HTR-8/SVneo (cell line): ENCODE measurements at places on chromosomes 1 and 21.
A peak's percentile ranks its signal among the peaks of the same experiment; 100 is the strongest.

DNA sequence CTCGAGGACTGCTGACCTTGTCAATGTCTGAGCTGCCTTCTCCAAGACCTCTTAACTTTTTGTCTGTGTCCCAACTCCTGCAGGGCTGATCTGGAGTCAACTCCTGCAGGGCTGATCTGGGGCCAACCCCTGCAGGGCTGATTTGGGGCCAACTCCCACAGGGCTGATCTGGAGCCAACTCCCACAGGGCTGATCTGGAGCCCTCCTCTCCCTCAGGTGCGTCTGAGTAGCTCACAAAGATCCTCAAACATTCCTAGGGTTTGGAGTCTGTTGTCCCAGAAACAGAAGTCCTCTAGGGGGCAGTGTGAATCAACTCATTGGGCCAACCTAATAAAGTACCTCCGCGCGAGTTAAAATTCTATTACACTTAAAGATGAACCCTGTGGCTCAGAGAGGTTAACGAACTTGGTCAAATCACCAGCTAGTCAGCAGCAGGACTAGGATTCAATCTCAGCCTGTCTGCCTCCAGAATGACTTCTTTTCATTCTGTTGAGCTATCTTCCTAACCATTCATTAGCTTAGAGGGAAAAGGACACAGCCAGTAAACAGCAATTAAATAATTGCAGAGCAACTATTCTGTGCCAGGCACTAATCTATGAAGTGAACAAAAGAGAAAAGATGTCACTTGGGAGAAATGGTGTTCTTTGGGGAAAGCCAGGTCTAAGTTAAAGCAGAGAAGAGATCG lies 17.2 kb upstream of the RLF start:
- peak; percentile 50 for DNase-seq

- no peak for DNase-seq
These were observed 132.4 kb upstream of the USH2A start for GRCh38 chr1:216555653-216556052.

DNA sequence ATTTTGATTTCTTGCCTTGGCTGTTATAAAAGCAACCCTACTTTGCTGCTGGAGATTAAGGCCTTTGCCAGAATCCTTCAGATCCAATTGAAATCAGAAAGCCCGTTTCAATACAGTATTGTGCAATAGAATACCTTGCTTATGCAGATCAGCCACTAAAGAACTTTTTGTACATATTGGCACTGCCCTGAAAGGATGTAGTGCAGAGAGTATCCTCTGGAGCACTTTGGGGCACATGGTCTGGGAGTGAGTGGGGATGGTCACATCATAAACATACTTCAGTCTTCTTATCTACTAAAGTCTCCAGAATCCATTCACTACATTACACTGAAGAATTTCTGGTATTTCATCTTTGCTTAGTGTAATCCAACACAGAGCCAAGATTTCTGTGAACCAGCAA lies 189.0 kb downstream of the CENPF start:
- no peak for DNase-seq

DNA sequence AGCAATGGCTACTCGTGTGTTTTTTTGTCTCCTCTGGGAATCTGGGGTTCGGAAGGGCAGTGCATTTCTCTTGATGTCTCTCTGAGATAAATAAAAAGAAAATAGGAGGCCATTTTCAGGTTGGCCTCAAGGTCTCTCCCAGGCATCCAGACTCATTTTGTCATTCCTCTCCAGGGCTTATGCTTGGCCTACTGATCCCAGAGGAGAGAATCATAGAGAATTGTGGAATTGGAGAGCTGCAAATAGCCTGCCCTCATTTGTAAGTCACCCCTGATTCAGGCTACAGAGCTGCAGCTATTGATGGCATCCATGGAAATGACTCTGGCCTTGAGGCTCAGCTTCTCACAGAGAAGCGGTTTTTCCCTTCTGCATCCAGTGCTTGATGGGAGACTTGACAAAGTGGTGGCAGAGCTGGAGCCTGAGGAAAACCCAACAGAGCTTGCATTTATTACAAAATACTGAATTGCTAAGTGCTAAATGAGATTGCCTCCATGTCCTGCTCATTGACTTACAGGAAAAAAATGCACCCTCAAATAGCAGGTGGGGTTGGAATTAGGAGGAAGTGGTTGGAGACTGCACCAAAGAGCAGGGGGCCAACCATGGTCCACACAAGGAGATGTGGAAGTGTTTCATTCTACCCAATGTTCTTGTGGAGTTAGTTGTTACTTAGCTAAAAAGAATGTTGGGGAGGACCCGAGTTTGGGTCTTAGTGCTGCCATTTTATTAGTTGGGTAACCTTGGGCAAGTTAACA lies 140.4 kb downstream of the S1PR1 start:
- DNase-seq: no peak

DNA sequence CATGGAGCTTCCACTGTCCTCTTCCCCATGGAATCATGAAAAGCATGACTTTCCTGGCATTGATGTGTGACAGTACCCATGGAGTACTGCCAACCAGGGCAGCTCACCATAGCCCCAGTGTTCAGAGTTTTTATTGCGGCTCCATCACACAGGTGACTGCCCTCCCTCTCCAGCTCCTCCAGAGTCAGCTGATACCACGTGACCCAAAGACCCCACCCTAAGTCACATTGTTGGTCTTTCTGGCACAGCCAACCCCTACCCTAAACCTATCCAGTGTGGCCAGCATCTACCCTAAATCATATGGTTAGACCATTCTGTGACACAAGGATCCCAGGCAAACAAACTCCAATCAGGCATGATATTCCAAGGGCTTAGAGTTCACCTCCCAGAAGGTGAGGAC lies 77.4 kb upstream of the VAMP3 start:
- DNase-seq: no peak
